ENCODE measurements at places on chromosomes 2 and 18. TPM values are rescaled to one million over a fixed set of nuclear protein-coding genes. Genes with fewer than 3 reads are reported as not detected.

The POTEI gene
- total RNA-seq = 0.26 TPM

The MARCHF4 gene
- 0.13 TPM for total RNA-seq

The DYTN gene
- not detected for total RNA-seq

The ACADL gene
- not detected for total RNA-seq

The NOSTRIN gene
- total RNA-seq = 2.5 TPM

The LAMA1 gene
- total RNA-seq = 0.13 TPM

DNA sequence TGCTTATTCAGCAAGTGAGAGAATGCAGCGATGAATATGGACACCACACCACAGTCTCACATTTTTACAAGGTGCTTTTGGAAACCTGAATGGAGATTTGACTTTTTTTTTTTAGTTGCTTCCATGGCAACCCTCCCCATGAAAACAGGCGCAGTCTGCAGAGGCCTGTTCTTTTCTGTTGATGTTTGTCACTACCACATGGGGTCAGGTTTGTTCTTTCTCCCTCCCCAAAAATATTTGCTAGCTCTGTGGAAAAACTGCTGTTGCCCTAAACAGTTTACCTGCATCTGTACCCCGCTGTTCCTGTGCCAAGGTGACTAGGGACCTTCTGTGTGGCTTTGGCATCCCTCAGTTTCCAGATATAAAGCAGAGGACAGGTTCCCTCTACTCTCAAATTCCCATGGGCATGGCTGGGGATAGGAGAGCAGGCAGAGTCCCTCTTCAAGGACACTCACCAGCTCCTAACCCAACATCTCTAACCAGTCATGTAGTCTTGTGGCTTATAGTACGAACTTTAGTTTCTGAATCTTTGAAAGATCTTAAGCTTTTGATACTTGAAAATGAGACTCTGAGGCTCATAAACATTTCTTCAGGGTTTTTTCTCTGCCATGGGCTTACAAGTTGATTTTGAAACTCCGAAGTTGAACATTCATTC, 14.7 kb upstream of the MAPRE2 start:
- DNase-seq = no peak

DNA sequence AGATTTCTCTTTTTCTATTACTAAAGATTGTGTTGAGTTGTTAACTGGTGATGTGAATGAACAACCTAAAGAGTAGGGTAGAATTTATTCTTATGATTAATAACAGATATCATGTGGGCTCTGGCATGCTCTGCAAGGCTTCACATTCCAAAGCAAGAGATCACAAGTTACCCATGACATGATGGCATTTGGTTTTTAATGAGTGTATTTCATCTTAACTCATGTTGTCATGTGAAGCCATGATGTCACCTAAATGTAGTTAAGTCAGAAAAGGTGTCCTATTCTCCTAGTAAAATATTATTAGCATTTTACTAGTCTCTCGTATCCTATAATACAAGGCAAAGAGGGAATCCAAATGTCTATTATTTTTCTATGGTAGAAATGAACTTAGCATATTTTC, 678.0 kb downstream of the ARHGAP15 start:
- DNase-seq = no peak

- no peak for DNase-seq
These were observed 115.9 kb downstream of the HAUS1 start for GRCh38 chr18:46220116-46220515.

- no peak for DNase-seq
These were observed 108.8 kb downstream of the DOCK10 start for GRCh38 chr2:224933431-224933830.

DNA sequence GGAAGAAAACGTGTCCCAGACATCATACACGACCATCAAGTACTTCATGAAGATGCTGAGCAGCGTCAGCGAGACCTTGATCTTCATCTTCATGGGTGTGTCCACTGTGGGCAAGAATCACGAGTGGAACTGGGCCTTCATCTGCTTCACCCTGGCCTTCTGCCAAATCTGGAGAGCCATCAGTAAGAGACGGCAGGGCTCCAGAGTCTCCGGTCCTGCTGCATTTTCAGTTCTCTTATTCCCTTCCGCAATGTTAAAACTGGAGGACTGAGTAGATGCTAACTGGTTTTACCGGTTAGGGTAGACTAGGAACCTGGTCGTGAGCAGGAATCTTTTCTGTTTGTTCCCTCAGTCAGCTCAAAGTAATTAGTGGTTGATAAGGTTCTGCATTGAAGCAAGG, 32.3 kb downstream of the SLC9A4 start:
- DNase-seq = no peak

GRCh38 chr2:11012131-11012693, 100.5 kb downstream of the KCNF1 start:
- no peak for DNase-seq

DNA sequence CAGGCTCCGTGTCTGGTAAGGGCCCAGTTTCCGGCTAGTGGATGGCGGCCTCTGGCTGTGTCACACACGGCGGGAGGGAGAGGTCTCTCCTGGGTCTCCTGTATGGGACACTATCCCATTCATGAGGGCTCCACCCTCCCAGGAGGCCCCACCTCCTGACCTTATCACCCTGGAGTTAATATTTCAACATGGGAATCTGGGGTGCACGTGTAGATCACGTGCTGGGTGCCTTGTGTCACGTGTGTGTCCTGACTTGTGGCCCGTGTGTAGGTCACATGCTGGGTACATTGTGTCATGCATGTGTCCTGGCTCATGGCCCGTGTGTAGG, 9.9 kb downstream of the NEU4 start:
- DNase-seq = no peak

DNA sequence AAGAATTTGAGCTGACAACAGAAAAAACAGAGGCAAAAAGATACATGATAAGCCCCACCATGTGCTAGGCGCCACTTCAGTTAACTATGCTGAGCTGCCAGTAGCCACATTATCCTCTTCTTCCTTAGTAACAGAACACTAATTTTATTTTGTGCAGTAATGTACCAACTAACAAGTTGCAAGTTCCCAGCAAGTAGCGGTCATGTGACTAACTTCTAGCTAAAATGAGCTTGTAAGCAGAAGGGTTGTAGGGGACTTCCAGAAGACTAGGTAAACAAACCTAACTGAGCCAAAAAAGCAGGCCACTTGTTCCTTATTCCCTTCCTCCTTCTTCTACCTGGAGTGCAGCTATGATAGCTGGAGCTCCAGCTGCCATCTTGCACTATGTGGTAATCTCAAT, 75.5 kb downstream of the DTNB start:
- DNase-seq = no peak

DNA sequence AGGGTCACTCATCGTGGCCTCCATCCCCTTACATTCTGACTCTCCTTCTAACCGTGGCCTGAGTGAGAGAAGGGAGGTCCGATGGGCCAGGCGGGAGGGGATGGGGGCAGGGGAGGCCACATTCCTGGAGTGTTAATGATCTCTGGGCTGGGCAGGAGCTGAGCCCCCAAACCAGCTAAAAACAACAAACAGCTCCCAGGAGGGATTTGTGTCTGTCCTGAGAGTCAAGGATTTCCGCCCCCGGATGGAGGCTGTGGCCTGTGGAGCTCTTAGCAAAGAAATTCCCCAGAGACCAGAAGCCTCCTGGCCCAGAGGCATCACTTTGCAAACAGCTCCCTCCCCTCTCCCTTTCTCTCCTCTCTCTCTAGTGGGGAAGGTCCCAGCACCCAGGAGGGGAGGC, 23.5 kb downstream of the EMX1 start:
- no peak for DNase-seq

GRCh38 chr2:27844821-27845255, 45.3 kb downstream of the RBKS start:
- no peak for DNase-seq

GRCh38 chr2:30410217-30410616, 36.8 kb upstream of the LCLAT1 start:
- DNase-seq = peak; percentile 72

DNA sequence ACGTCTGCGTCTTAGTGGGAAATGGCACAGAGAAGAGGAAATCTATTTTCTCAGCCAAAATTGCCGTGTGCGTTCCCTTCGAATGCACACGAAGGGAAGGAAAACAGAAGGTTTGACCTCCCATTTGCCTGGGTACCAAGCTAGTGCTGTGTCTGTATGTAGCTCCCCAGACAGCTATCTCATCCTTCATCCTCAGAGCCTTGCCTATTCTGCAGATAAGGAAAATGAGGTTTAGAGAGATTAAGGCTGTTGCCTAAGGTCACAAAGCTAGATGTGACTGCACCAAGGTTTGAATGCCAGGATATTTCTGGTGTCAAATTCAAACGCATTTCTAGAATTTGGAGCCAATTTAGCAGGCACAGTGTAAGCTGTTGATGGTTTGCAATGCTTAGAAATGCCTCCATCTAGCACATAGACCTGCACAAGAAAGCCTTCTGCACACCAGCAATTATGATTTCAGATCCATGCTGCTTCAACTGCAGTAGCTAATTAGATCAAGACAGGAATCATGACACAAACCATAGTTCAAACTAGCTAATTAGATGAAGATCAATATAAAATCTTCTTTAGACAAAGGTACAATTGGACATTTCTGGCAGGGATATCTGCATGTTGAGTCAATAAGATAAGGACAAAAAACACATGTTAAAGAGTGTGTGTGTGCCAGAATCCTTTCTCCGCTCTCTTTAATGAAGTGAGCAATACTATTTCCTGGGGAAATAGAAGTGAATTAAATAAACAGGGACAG, 115.1 kb downstream of the CMPK2 start:
- DNase-seq = no peak

DNA sequence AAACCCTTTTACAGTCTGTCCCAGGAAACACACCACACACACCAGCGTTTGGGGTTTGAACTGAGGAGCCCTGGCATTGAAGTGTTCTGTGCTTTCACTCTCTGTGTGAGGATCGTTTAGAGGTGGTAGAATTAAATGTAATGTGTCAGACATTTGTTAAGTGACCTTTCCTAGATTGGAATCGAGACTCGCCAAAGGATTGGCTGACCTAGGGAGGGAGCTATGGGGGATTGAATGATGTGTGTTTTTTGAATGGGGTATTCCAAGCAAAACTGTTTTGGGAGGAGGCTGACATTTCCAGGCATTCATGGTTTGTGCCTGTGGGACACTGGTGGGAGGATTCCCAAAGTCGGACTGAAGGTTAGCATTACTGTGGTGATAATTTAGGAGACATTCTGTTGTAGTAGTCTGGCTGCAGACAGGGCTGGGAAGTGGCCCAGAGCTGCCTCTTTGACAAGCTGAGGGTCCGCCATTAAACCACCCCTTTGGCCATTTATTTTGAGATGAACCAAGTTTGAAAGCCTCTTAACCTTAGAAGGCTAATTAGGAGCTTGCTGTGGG, 1.7 kb downstream of the MYO1B start:
- DNase-seq = peak; percentile 32

GRCh38 chr2:162825578-162825977, 13.0 kb downstream of the KCNH7 start:
- no peak for DNase-seq

DNA sequence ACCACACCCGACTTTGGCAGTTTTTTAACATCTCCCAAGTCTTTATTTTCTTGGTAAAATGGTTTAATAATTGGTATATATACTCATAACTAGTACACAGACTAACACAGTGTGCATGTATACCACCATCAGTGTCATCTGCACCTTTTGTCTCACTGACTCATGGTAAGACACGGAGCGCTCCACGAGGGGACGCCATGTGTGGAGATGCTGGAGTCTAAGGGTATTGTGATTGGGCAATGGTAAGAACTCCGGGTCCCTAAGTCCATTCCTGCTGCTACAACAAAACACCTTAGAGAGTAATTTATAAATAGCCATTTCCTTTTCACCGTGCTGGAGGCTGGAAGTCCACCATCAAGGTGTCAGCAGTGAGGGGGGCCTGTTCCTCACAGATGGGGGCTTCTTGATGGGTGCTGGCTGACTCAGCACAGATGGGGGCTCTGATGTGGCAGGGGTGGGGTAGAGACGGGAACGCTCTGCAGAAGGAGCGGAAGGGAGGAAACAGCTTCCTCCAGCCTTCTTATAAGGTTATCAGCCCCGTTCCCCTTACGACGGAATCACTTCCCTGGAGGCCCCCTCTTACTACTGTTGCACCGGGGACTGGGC, 42.0 kb upstream of the EDAR start:
- DNase-seq = no peak

- no peak for DNase-seq
These were observed 12.4 kb downstream of the XIRP2 start for GRCh38 chr2:166900700-166901099.

- no peak for DNase-seq
These were observed 31.9 kb downstream of the DSC3 start for GRCh38 chr18:31010601-31011000.

GRCh38 chr2:165002638-165003037, 47.3 kb upstream of the SLC38A11 start:
- no peak for DNase-seq

DNA sequence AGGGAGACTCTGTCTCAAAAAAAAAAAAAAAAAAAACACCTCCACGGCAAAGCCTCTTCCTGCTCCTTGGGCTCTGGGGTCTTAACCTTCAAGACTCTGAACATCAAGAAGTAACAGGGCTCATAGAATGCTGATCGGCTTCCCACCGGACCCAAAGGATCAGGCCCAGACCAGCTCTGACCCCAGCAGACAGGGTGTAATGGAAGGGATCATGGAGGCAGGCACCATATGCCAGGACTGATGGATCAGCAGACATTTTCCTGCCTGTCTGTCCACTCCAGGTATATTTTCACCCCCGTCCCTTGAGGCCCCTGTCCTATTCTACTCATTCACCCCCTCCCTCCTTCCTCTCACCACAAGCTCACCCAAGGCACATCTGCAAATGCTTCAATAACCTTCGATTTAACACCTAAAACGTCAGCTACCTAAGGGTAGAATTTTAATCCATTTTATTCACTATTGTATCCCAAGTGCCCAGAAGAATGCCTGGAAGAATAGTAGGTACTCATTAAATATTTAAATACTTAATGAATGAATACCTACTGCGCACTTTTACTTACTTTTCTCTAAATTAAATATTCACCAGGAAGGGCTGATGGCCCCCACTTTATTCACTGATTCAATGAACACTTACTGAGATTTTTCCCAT, 4.6 kb upstream of the SPEG start:
- no peak for DNase-seq

- DNase-seq = no peak
These were observed 156.8 kb downstream of the VAPA start for GRCh38 chr18:10070561-10071000.

DNA sequence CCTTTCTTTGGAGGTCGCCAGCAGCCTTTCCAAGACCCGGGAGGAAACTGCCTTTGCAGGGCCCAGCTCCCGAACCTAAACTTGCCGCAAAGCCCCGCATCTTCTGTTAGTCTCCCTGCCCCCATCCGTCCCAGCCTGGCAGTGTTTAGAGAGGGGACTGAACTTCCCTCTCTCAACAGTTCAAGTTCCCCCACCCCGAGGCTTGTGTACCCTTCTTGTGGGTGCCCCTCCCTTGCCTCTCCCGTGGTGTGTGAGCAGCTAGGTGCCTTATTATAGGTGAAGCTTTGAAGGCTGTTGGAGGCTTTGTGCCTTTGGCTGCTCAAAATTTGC, 1.4 kb downstream of the LBH start:
- no peak for DNase-seq

DNA sequence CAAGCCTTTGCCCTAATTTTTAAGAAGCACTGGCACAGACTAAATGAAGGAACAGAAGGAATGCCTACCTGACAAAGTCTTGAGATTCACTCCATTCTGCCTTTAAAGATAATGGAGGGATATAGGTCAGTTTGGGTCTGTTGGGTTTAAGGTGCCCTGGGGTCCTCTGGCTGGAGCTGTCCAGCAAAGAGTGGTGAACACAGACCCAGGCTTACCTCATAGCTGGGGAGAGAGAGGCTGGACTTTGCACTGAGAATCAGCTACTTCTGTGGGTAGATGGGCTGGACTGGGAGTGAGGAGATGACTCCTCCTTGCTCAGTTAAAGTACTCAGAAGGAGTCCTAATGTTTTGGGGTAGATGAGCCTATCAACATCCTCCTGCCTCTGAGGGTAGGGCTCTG, 64.4 kb upstream of the CXCR4 start:
- DNase-seq = no peak
